Left renal pelvis (tissue), 4 donors: ENCODE measurements at places on chromosomes 16 and 17.

DNA sequence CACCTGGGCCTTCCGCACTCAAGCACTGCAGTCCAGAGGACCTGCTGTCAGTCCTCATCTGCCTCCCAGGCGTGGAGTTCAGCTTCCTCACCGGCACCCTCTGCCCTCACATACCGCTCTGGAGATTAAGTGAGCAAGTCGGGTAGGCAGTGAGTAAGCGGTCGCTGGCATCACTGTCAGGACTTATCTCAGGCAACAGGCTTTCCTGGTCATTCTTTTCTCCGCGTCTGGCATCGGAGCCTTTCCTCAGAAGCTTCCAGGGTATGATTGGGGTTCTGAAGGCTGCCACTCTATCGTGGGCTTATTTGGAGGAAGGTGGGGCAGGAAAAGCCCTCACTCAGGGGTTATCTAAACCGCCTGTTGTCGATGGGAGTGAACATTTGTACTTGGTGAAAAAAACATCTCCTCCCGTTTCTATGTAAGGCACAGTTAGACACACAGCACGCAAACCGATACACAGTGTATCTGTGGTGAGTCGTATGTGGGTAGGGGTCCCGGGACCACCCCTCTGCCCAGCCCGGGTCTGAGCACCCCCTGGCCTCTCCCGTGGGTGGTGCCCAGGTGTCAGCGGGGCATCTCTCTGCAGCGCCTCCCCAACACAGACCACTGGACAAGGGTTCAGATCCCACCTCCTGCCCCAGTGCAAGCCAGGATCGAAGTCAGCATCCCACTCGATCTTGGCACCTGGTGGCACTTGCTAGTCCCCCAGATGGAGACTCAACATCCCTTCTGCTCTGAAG is 92.5 kb upstream of the PLCG2 start:
- no peak for DNase-seq

GRCh38 chr16:16109453-16110110 is 113.7 kb downstream of the ABCC6 start:
- no peak for DNase-seq

DNA sequence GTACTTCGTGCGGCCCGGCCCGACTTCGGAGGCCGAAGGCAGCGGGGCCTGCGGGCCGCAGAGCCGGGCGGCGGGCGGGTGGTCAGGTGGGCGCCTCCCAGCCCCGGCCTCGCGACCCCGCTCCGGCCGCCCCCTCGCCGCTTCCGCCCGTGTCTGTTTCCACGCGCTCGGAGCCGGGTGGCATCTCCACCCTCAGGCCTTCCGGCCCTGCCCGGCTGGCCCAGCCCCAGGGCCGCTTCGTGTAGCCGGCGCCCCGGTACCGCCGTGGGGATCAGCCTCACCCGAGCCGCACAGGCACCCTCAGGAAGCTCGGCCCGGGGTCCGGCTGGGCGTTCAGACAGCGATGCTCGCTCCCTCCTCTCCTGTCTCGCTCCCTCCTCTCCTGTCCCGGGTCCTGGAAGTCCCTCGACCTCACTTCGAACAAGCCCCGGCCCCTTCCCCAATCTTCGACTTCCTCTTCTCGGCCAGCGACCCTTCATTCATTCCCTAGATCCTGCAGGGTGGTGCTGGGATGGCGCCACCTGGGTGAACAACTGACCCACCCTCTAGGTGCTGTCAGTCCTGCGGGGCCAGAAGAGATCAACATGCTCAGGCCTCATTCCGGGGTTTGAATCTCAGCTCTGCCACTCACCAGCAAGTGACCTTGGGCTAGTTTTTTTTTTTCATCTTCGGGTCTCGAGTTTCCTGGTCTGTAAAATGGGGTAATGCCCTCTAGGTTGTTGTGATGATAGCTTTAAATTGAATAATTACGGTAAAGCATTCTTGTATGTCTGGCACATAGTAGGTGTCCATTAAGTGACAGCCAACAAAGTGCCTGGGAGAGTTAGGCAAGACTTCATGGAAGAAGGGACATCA is 610 bp downstream of the VPS4A start:
- DNase-seq = no peak

DNA sequence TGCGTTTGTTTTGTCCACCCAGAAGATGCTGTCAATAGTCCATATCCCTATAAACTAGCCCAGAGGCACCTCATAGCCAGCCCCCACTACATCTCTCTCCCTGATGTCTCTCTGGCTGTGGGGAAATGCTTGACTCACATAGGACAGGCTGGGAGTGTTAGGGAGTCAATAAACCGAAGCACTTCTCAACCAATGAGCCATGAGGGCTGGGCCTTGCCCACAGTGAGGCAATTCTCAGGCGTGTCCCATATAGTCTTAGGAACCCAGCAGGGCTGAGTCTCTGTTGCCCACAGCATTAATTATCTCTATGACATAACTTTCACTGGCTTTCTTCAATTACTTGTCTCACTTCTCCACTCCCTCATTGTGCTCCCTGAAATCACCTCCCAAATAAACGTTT is 387.3 kb upstream of the CDH11 start:
- DNase-seq = no peak

- no peak for DNase-seq
These were observed at the start of gene LDAF1 for GRCh38 chr16:21158208-21159110. LDAF1 (plus strand) TSS chr16:21158674; CDS start chr16:21161183, 2,509 bp downstream.

GRCh38 chr16:66616592-66616991 is 12.1 kb downstream of the CMTM3 start:
- no peak for DNase-seq

DNA sequence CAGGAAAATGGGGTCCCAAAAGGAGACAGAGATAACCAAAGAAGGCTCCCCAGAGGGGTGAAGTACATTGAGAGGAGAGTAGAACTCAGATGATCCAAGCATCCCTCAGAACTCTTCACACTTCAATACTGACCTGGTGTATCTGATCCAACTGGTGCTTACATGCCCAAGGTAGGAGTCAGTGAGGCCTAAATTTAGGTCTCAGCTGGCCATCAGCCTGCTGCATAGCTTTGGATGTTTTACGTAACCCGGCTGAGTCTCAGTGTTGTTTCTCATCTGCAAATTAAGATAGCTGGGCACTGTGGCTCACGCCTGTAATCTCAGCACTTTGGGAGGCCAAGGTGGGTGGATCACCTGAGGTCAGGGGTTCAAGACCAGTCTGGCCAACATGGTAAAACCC is 11.6 kb upstream of the GOSR2 start:
- DNase-seq = no peak

- no peak for DNase-seq
These were observed 7.4 kb upstream of the SPAG9 start for GRCh38 chr17:51128076-51128475.

- no peak for DNase-seq
These were observed 7.7 kb downstream of the CENPN start for GRCh38 chr16:81014672-81015071.

- DNase-seq = no peak
These were observed 312.0 kb upstream of the CA10 start for GRCh38 chr17:52470553-52470952.

DNA sequence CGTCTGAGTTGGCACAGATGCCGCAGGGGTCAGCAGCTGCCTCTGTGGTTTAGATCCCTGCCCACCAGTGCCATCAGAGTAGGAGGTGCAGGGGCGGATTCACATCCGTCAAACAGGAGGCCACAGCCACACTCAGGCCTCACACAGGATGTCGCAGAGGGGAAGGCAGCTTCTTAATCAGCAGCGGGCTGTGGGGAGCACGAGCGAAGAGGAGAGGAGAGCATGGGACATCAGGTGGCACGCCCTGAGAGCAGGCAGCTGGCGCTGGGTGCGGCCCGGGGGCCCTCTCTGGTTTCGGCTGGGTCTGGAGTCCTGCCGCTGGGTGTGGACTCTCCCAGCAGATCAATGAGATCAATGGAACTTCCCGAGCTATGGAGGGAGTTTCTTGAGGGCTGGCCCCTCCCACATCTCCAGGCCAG is 9.6 kb downstream of the LLGL2 start:
- no peak for DNase-seq

DNA sequence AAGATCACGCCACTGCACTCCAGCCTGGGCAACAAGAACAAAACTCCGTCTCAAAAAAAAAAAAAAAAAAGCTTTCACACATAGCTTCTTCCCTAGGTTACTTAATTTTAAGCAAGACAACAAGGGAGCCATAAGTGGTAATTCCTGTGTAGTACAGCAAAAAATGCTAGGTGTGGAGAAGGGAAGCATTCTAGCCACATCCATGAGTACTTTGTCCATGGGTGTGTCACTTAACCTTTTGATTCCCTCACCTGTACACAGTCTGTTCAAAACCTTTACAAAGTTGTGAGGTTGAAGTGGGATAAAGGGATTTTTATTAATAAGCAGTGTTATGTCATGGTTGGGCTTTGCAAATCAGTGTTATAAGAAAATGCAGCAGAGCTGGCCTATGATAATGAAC is 4.5 kb downstream of the NME2 start:
- no peak for DNase-seq

- no peak for DNase-seq
These were observed 21.9 kb downstream of the TEKT3 start for GRCh38 chr17:15319452-15320010.

DNA sequence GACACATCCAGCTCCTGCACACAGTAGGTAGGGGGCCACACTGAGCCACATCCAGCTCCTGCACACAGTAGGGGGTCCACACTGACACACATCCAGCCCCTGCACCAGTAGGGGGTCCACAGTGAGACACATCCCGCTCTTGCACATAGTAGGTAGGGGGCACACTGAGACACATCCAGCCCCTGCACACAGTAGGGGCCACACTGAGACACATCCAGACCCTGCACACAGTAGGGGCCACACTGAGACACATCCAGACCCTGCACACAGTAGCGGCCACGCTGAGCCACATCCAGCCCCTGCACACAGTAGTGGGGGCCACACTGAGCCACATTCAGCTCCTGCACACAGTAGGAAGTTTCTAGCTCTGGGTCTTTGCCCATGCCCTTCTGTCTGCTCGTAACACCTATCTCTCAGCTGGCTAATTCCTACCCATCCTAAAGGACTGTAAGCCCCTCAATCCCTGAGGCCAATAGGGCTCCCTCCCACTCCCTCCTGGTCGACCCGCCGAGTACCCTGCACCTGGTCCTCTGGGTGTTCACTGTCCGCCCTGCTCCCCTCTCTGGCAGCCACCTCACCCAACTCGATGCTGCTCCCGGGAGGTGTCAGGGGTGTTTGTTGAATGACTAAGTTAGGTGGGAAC is 9.4 kb upstream of the ATP2A3 start:
- no peak for DNase-seq

DNA sequence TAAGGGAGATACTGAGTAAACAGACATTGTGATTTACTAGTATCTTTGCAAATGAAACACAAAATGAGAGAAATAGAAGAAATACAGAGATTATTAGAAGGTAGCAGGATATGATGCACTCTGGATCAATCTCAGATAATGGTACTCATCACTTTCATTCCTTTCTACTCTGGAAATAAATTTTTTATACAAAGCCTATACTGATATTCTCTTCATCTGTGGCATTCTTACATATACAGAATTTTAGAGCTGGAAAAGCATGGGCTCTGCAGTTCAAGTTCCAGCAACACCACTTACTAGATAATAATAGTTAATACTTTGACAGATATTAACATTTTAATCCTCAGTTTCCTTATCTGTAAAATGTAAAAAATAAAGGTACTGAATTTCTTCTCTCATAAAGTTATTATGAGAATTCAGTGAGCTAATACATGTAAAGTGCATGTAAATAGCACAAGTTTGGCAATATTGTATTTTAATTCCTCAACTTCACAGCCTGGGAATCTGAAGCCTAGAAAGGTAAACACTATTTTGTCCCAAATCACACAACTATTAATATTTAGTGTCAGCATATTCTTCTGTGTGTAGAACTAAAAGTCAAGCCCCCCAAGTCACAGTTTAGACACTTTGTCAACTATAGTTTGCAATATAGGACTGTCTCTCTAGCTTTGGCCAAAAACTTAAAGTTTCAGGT is 6.5 kb downstream of the RNF43 start:
- DNase-seq = no peak

DNA sequence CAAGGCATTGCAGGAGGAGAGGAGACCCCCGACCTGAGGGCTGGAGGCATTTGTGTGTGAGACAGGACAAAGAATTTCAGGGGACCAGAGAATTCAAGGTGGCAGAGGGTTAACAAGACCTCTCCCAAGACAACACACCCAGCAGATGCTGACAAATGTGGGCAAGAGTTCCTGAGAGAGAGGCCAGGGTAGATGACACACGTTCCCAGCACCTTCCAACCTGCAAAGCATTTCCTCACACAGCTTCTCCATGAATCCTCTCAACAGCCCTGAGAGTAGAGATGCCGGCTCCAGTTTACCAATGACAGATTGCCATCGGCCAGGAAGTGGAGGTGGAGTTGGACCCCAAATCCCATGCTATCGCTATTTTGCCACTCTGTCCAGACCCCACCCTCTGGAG is 25.0 kb downstream of the WNT3 start:
- DNase-seq = no peak

DNA sequence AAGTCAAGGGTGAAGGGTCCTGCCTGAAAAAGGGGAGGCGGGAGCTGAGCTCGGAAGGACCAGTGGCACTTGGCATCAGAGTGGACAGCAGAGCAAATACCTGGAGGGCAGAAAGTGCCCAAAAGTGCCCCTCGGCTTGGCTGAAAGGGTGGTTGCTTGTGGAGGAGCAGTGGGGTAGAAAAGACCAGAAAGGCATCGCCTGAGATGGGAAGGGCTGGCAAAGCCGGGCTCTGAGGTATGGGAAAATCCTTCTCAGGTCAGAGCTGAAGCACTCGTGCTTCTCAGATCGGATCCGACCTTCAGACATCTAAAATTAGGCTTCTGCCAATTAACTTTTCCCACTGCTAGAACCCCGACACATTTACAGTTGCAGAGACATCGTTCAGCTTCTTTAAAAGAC is 1.5 kb upstream of the RPL38 start:
- no peak for DNase-seq

- DNase-seq = no peak
These were observed 8.4 kb downstream of the MTHFSD start for GRCh38 chr16:86546638-86547013.

DNA sequence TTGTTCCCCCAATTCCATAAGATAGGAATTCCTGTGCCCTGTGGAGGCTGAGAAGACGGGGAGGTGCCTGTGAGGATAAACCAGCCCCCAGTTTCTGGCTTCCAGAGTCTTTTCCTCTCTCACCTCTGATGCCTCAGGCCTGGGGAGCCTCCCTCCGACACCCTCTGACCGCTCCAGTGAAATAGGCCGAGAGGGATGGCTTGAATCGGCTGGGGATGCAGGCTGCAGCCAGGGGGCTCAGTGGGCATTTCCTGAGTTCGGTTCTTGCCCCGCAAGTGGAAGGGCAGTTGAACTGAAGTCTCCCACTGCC is 339.4 kb downstream of the SEC14L1 start:
- no peak for DNase-seq

GRCh38 chr16:2535625-2536013 is 2.2 kb upstream of the PDPK1 start:
- DNase-seq = no peak

GRCh38 chr16:27723711-27724481 is 174.0 kb downstream of the KATNIP start:
- DNase-seq = no peak

GRCh38 chr16:68737730-68738629 is 888 bp downstream of the CDH1 start:
- no peak for DNase-seq

GRCh38 chr17:64091116-64091515 is 38.8 kb downstream of the ERN1 start:
- DNase-seq = no peak

GRCh38 chr17:30450125-30451027 is 26.8 kb upstream of the GOSR1 start:
- no peak for DNase-seq

- no peak for DNase-seq
These were observed 23.8 kb downstream of the ADCY7 start for GRCh38 chr16:50289950-50290764.
